ENCODE measurements at places on chromosomes 2 and 18.

DNA sequence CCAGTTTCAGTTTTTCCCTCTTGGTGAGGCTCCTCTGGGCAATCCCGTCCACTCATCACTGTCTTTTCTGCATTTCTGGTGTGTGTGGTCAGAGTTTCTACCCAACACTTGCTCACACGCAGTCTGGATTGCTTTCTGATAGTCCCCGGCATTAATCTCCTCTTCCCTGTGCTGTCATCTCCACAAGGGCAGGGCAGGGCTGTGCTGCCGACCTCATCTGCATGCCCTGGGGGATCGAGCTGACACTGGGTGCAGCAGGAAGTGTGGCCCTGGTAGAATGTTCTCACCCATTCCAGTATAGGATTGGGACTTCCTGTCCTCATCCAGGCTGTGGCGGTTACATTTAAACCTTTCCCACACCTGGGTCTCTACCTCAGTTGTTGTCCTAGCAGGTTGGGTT is 80.0 kb upstream of the FAM136A start:
- no peak for DNase-seq

GRCh38 chr18:12769644-12770440 is 67.0 kb downstream of the PSMG2 start:
- no peak for DNase-seq

GRCh38 chr18:41372046-41372665 is 582.9 kb upstream of the PIK3C3 start:
- no peak for DNase-seq

DNA sequence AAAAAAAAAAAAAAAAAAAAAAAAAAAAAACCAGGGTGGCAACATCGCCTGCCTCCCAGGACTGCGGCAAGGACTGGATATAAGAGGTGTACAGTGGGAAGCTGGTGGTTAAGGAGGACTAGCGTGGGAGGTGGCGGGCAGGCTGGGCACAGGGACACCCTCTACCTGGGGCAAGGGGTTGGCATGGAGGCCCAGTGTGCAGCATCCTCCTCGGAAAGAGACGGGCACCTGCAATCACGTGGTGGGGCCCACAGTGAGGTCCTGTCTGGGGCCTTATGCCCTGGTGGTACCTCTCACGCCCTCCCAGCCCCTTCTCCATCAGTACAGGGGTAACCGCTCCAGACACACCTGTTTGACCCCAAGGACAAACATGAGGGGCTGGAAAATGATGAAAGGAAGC is 27.9 kb downstream of the PXDN start:
- no peak for DNase-seq

- no peak for DNase-seq
Observed at GRCh38 chr2:7962161-7962560, 719.7 kb upstream of the ID2 start.

DNA sequence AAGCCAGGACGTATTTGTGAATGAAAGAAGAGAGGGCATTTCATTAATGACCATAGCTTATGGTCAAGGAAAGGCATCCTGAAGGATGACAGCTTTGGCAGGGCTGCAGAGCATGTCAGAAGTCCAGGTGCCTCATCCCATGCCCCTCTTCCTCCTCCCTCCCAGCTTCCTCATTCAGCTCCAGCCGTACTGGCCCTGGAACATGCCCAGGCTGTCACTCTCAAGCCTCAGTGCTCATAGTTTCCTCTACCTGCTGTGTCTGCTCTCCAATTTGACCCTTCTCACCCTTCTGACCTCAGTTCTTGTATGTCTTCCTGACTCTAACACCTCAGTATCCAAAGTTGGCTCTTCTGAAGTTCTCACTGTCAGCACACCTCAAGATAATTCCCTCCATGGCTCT is 695.8 kb upstream of the HS6ST1 start:
- DNase-seq = no peak

DNA sequence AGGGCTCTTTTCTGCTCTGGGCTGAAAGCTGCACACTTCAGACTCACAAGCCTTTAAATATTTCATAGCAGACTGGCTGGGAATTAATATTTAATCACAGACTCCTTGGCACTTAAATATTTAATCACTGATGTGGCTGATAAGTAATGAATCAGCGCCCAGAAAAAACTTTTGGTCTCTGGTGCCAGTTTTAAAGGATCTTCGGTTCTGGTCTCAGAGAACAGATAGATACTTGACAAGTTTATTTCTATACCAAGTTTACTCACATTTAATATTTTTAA is 201.2 kb downstream of the MYCN start:
- DNase-seq = peak; percentile 59

All from eye (tissue), 1 donor.